ENCODE measurements at places on chromosomes 4 and X.

DNA sequence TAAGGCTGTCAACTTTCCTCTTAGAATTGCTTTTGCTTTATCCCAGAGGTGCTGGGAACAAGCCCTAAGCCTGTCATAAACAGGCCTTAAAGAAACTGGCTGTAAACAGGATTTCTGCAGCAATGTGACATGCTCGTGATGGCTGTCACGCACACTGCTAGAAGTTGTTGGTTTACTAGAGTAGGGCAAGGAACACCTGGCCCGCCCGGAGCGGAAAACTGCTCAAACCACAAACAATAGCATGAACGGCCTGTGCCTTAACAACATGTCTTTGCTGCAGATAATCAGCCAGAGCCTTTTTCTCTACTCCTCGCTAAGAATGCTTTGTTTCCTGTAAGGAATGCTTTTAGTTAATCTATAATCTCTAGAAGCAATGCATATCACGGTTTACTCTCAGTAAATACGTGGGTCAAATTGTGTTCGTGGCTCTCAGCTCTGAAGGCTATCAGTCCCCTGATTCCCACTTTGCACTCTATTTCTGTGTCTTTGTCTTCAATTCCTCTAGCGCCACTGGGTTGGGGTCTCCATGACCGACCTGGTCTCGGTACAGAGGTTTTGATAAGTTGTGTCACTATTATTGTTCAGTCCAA is 318.3 kb downstream of the GLUD2 start:
- DNase-seq, result no peak

DNA sequence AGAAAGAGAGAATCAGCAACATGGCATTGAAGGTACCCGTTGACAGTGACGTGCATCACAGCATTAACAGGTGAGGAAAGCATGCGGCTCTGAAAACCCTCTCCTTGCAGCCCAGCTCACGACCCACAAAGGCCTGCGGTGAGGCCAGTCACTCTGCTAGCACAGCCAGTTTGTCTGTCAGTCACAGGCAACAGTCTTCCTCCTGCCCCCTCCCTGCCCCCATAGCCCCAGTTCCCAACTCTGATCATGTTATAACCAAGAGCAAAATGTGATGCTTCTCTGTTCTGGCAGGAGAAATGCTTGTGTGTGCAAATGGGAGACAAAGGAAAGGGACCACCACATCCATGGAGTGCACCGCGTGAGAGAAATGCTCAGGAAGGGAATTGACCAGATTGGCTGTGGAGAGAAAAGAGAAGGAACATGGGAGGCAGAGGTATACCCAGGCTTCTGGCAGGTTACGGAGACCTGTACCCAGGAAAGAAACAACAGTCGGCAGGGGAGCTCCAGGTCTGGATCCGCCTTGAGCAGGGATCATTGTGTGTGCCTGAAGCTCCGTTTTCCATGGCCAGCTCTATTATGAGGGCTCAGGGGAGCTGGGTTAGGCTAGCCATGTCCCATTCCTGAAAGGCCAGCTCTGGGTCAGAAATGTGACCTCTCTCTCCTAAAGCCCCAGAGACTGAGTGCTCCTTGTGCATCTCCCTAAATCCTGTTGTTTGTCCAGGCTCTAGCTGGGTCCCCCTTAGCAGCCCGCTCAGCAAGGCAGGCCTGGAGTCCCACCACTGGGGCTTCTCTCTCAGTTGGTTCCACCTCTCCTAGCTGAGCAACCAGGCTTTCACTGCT is 139.7 kb upstream of the MAMLD1 start:
- no peak for DNase-seq

DNA sequence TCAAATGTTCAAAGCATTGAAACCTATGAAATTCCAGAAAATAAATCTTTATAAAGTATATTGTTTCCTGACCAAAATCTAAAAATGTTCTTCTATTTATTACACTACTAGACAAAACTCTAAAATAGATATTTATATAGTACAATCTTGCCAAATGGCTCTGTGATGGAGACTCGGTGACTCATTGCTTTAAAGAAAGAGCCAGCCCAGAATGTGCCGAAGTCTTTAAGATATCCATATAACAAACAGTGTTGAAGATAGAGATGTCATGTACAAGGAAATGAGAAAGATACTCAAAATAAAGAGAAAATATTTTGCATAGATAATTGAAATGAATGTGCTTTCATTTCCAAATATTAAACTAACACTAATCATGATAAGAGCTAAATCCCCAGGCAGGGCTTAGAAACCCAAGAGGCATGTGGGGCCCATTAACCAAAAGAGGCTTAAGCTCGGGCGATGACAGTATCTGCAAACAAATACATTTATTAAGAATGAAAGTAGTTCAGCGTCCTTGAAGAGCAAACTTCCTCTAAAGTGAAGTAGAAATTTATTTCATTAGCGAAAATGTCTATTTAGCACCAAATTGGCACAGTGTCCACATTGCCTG is 102.1 kb upstream of the FAM9B start:
- no peak for DNase-seq

DNA sequence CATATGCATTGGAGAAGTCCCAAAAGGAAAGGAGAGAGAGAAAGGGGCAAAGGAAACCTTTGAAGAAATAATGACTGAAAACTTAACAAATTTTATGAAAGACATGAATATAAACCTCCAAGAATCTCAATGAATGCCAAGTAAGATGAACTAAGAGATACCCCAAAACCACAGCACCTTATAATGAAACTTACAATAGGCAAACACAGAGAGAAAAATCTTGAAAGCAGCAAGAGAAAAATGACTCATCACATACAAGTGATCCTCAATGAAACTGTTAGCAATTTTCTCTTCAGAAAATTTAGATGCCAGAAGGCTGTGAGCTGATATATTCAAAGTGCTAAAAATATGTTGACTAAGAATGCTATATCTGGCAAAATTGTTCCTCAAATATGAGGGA is 10.1 kb downstream of the SMIM10L2A start:
- no peak for DNase-seq

DNA sequence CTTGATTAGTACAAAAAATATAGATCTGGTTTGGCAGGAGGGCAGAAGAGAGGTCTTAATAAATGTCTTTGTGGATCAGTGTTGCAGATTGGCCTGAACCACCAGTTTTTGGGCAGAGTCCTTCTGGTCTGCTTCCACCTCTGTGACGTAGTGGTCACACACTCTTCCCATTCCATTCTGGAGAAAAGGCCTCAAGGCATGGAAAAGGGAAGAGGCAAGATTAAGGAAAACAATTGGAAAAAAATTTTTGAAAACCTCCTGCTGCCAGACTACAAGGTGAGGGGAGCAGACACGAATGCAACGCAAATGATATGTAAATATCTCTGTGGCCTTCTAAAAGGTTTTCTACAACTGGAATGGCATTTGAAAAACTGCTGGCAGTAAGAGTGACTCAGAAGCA is 24.3 kb upstream of the FAM47C start:
- DNase-seq, result no peak

- DNase-seq, result peak; percentile 9
Measured at GRCh38 chrX:11792461-11793421, 34.7 kb downstream of the MSL3 start.

DNA sequence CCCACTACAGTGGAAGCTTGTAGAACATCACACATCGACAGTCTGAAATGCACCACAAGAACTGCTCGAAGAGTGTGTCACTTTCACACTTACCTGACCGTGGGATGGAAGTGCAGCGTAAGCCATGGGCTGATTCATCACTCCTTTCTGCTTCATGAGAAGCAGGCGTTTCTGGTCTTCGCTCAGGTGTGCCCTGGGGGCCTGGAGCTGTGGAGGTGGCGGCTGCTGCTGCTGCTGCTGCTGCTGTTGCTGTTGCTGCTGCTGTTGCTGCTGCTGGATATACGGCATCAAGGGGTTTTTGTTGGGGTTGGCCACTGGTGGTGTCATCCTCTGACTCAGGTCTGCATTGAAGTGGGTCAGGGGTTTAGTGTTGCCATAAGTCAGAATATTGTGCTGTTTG is 223.6 kb downstream of the MGST2 start:
- no peak for DNase-seq

GRCh38 chr4:4899202-4899925 is 39.9 kb downstream of the MSX1 start:
- DNase-seq, result no peak

- DNase-seq, result no peak
Measured at GRCh38 chr4:112908511-112908910, 140.9 kb upstream of the ANK2 start.

- peak; percentile 24 for DNase-seq
Measured at GRCh38 chrX:154748712-154749339, 2.1 kb downstream of the GAB3 start.

- no peak for DNase-seq
Measured at GRCh38 chrX:76971393-76972376, 475.5 kb upstream of the FGF16 start.

DNA sequence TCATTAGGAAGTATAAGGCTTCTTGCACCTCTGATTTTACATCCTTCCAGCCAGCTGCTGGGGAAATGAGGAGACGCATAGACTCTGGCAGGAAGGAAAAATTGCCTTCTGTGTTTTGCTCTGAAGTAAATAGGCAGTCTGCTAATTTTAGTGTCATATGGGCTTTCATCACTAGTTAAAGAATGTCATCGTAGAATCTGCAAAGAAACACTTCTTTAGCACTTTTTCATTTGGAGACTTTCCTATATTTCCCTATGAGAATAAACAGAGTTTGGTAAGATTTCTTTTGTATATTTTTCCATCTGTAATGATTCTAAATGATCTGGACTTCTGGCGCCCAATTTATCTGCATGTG is 3.3 kb downstream of the ADGRL3 start:
- DNase-seq, result no peak

- DNase-seq, result no peak
Measured at GRCh38 chrX:34197946-34198345, 65.8 kb upstream of the FAM47A start.

DNA sequence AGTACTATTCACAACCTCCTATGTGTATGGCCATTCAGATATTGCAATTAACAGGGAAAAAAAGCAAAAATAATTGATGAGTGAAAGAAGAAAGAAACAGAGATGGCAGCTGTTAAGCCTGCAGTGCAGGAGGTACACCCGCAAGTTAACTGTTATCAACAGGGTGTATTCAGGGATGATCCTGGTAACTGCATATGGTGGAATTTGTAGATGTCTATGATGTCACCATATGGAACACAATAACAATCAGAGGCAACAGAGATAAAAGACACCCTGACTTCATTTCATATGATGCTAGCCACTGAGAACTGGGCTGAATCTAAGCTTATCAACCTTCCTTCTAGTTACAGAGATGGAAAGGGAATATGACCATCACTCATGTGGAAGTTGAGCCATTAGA is 96.5 kb downstream of the PDGFC start:
- DNase-seq, result no peak

DNA sequence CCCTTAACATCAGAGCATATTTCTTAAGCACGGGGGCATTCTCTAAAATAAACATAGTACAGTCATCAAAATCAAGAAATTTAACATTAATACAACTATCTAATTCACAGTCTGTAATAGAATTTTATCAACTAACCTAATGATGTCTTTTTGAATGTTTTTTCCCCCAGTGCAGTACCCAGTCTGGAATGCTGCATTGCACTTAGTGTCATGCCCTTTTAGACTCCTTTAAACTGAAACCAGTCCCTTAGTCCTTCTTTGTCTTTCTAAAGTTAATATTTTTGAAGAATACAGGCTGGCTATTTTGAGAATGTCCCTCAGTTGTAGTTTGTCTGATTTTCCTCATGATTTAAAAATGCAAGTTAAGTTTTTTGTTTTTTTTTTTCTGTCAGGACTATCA is 9.5 kb downstream of the ENPEP start:
- no peak for DNase-seq

DNA sequence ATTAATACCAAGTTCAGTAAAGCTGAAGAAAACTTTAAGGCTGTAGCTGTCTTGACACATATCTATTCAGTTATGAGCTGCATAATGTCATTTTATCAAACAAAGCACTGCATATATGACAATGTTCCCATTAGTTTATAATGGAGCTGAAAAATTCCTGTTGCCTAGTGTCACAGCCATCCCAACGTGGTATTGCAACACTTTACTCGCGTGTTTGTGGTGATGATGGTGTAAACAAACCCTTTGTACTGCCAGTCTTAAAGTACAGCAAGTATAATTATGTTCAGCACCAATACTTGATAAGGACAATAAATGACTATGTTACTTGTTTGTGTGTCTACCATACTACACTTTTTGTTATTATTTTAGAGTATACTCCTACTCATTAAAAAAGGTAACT is 1415.6 kb upstream of the PCDH7 start:
- DNase-seq, result no peak

DNA sequence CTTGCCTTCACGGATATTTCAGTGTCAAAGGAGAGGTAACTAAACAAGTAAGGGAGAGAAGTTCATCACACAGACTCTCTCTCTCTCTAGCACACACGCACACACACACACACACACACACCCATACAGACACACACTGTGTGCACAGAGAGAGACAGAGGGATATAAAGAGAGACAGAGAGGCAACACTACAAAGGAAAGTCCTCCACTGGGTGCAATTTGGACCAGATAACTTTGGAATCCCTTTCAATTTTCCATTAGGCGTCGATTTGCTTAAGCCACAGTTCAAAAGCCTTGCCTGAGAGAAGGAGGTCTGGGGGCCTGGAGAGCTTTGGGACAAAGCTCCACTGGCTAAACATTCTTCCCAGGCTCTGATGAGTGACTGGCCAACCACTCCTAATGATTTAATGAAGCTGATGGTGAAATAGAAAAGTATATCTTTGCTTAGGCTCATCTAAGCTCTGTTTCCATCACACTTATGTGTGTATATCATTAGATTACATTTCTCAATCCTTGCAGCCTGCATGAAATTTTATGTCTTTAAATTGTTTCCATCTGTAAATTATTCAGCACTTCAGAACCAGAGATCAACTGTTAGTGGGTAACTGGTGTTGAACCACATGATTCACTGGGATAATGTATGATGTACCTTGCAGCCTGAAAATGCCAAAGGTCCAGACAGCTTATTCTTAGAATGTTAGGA is 180.8 kb downstream of the MAGEB17 start:
- no peak for DNase-seq

DNA sequence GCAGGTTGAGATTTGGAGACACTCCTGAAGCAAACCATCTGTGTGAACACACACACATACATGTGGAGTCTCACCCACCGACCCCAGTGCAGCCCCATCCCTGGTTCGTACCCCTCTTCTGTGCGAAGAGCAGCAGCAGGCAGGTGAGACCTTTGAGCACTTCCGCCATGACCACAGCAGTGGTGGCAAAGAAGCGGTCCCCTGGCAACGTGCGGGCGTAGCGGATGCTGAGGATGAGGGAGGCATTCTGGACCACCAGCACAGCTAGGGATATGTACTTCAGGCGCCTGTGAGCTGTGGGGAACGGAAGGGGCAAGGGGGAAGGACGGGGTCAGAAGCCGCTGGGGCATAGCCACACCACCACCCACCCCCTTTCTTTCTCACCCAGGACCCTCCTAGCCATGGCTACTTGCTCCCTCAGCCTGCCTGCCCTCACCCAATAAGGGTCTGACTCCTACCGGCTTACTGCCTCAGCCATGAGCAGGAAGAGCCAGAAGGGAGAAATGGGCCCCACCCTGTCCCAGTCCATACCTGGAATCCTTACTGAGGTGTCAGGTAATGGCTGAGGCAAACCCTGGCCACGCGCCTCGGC is 1.6 kb downstream of the SLC35A2 start:
- DNase-seq, result no peak

GRCh38 chrX:69072486-69073006 is 92.7 kb downstream of the PJA1 start:
- no peak for DNase-seq
